Endothelial cell of umbilical vein (primary cell): ENCODE measurements at places on chromosomes 7 and 10.

DNA sequence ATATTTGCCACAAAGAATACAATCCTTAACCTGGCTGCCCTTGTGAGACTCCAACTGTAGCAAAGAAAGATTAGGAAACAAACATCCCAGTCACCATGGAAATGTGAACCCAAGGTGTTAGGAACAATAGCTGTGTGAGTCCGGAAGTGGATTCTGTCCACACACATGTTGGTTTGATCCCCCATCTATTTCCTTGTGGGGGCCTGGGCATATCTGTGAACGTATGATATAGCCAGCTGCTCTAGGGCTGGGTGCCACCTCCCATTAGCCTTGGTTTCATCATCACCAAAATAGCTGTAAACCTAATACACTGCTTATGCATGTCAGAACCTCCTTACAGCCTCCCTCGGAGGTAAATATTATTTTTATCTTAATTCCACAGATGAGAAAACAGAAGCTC, 26.4 kb downstream of the GRK5 start:
- DNase-seq: peak; percentile 96

DNA sequence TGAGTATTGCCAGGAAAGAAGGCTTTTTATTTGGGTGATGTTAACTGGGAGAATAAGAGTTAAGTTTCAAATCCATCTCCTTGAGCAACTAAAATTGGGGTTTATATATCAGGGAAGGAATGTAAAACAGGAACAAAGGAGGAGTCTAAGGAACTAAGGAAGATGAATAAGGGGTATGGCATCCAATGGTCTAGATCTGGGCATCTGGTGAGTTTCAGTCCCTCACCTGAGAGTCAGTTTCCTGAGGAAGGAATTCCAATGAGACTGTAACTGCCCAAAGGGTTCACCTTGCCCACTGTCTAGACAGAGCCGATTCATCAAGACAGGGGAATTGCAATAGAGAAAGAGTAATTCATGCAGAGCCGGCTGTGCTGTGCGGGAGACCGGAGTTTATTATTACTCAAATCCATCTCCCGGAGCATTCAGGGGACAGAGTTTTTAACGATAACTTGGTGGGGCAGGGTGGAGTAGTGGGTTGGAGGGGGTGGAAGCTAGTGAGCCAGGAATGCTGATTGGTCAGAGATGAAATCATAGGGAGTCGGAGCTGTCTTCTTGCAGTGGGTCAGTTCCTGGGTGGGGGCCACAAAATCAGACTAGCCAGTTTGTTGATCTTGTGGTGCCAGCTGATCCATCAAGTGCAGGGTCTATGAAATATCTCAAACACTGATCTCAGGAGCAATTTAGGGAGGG, 188.3 kb upstream of the STK17A start:
- no peak for DNase-seq

DNA sequence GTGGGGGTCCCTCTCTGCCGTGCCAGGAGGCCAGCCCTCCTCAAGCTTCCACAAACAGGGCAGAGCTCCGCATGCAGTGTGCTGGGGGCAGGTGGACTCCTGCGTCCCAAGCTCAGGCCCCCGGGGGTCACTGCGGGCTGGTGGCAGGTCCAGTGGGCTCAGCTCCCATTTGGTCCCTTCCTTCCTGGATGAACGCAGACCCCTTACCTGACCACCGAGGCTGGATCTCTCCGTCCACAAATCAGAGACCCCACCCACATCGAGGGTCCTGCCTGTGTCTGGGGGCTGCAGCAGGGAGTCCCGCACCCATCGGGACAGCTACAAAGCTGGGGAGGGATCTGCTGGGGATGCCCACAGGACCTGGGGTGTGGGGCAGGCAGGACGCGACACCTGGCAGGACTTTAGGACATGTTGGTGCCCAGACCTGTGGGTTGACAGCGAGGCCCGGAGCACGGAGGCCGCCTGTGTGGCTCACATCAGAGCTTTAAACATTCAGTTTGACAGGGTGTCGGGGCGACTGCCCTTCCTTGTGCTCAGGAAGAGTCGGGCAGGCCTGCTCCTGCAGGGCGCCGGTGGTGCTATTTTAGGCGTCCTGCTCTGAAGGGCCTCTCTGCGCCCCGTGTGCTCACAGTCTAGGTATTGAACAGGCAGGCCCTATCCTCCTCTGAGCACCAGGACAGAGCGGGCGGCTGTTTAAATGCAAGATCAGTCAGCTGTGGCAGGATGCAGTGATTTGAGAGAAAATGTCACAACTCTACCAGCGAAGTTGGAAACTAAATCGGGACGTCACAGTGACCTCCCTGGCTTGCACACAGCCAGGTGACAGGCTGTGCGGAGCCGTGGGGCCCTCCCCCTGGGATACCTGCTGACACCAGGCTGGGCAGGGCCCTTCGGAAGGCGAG, 15.9 kb upstream of the CFAP46 start:
- no peak for DNase-seq

DNA sequence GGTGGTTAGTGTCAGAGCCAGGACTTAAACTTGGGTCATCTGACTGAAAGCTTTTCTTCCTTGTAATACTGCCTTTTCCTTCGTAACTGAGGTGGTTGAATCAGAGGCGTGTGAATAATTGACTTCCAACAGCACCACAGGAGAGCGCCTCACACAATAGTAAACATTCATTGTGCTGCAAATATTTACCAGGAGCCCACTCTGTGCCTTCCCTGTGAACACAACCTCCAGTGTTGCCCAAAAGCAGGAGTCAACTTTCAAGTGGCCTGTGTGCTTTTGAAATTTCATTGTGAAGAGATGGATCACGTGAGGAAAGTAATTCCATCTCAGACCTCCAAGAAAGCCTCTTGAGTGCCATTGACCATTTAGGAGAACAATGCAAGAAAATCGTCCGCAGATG, 60.2 kb downstream of the ADRA2A start:
- no peak for DNase-seq

DNA sequence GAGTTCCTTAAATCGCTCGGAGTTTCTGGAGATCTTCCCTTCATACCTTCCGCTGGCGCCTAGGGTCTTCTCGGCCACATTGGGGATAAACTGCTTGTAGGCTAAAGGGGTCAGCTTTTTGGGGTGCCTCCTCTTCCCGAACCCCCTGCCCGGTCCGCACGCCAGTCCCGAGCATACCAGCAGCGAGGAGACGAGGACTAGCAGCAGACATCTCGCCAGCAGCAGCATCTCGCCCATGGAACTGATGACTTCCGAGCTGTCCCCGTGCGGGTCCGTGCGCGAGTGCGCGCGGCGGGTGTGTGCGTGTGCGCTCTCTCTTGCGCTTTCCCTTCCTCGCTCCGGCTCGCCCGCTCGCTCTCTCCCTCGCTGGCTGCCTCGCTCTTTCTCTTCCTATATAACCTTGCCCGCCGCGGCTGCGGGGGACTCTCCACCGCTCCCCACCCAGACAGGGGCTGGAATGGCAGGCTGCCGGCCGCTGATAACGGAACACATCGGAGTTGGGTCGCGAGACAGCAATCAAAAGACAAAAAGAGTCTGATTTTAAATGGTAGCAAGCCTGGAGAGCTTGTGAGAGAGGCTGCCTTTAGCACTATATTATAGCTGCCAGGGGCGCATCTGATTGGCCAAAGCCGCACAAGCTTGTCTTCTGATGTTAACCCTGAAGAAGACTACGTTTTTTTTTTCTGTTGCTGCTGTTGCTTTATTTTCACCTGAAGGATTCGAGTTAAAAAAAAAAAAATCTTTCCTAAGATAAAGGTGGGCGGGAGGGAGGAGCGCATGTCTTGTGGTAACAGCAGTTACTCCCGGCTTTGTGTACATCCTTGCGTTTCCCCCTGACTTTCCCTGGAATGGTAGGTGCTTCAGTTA, at the start of gene SHH:
Gene SHH (minus strand): TSS at position 569 of the 867 bp plus-strand sequence. CDS start 341 bp downstream, at position 228.
- peak; percentile 26 for DNase-seq

- DNase-seq: peak; percentile 49
Measured at GRCh38 chr7:20484356-20484755, 131.1 kb upstream of the ABCB5 start.

DNA sequence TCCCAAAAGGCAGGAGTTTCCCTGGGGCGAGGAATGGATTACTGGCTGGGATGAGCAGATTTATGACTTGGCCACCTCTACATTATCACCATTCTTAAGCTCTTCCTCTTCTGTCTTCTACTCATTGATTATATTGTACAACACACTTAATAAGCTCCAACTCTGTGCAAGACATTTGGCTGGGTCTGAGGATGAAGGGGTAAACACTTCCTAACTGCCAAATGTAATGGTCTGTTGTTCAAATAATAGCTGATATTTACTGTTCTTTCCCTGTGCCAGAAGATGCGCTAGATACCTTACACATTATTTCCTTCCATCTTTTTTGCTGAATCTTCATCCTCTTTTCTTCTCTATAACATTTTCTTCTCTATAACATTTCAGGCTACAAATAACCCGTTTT, 11.6 kb downstream of the OR6V1 start:
- no peak for DNase-seq

- no peak for DNase-seq
Measured at GRCh38 chr10:29608476-29609301, 26.1 kb downstream of the SVIL start.

DNA sequence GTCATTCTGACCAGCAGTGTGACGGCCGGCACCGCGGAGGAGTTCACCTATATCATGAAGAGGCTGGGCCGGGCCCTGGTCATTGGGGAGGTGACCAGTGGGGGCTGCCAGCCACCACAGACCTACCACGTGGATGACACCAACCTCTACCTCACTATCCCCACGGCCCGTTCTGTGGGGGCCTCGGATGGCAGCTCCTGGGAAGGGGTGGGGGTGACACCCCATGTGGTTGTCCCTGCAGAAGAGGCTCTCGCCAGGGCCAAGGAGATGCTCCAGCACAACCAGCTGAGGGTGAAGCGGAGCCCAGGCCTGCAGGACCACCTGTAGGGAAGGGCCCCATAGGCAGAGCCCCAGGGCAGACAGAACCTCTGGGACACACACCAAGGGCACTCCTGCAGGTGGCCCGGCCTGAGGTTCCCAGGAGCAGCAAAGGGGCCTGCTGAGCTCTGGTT, 9.0 kb downstream of the RBP3 start:
- DNase-seq: no peak

- DNase-seq: peak; percentile 87
Measured at GRCh38 chr7:17405786-17406185, 107.3 kb downstream of the AHR start.

DNA sequence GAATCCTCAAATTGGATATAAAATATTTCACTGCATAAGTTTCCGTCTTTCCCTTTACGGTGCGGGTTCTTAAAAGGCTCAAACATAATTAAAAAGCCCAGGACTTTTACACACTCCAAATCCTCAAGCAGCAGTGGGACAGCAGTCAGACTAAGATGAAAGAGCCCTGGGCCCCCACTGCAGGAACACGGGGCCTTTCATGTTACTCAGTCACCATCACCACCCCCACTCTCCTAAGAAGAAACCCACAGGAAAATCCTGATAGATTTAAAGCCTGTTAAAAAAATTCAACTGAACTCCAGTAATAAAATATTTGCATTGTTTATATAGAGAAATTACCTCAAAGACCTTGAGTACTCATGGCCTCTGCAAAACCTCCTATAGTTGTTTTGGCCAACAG, 74.0 kb upstream of the TRIL start:
- DNase-seq: no peak

DNA sequence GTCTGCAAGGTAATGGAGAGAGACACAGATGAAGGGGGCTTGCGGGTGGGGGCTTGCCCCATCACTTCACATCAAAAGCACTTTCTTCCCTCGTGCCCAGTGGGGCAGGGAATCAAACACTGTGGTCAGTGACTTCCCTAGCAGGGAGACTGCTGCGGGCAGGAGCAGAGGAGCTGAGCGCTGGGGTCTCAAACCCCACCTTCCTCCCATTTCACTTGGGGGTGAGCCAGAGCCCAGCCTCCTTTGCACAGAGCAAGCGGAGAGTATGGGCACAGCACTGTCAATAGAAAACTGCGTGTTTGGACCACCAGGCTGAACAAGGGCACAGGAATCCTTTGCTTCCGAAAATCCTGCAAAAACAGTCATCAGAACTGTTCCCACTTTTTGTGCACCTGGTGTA, 355.8 kb upstream of the MKI67 start:
- no peak for DNase-seq

DNA sequence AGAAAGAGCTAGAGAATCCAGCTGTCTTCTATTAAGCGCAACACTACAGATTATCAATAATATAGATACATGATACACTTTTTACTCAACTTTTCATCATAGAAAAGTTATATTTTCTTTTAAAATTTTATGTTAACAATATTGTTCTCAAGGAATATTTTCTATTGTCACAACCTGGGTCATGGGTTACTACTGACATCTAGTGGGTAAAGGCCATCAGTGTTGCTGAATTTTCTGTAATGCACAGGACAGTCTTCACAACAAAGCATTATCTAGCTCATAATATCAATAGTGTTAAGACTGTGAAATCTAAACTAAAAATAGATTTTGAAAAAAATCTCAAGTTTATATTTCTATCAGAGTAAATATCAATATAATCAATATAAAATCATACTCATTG, 209.8 kb downstream of the ZNF33B start:
- no peak for DNase-seq

GRCh38 chr10:48389272-48389671, 82.8 kb downstream of the MAPK8 start:
- peak; percentile 11 for DNase-seq

DNA sequence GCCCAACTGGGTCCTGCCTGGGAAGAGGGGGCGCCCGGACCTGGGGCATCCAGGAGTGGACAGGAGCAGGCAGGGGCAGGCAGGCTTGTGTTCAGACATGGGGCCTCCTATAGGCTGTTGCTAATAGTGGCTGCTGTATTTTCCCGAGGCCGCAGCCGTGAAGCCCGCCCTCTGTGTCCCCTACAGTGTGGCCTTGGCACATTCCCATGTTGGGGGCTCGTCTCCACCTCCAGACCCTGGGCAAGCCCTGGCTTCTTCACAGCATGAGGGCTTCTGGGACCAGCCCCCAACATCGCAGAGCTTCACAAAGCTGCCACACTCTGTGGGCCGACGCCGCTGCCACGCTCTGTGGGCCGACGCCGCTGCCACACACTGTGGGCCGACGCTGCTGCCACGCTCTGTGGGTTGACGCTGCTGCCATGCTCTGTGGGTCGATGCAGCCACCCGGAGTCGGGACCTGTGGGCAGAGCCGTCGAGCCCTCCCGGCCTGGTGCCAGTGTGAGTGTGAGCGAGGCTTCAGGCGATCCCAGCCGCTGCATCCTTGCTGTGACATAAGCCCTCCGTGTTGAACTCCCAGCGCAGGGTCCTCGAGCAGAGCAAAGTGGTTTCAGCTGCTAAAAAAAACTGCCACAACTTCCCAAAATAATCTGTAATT, 109.0 kb downstream of the INPP5A start:
- no peak for DNase-seq
